LoVo (cell line): ENCODE measurements at places on chromosomes 3 and 15.

DNA sequence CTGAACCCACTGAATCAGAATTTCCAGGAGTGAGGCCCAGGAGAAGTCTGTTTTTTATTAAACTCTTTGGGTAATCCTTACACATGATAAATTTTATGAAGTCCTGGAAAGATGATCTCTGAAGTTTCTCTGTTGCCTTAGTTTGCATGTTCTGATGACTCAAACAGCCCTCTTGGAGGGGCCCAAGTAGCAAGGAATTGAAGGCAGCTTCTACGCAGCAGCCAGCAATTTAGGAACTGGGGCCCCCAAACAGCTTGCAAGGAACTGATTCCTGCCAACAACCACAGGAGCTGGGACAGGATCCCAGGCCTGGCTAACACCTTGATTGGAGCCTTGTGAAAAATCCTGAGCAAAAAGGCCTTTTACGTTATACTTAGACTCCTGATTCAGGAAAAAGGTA is 5.4 kb upstream of the ACP3 start:
- no peak for DNase-seq

- DNase-seq, result no peak
Observed at GRCh38 chr3:25485673-25486072, 57.6 kb downstream of the RARB start.

DNA sequence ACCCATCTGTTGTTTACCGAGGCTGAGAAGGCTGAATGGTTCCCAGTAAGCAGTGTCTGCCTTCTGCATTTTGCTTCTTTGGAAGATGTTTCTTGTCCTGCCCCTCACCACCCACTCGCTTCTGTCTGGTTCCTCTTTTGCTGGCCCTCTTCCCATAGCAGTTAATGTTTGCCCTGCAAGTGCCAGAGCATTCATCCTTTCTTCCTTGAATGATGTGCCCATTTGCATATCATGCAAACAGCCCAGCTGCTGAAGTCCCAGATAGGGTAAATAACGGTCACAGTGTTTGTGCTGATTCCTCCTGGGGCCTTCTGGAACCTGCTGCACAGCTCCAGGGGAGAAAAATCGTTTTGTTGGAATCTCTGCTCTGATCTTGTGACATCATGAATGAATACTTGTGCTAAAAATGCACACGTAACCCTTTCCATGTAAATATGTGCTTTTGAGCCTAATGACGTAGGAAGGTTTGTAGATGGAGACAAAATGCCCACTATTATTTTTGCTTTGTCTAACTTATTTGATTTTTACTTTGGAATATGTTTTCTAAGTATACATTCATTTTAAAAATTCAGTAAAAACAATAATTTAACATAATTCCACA is 381.0 kb downstream of the SOX2 start:
- DNase-seq, result no peak

- DNase-seq, result no peak
Observed at GRCh38 chr3:170848292-170848917, 21.6 kb downstream of the RPL22L1 start.

- no peak for DNase-seq
Observed at GRCh38 chr3:45548681-45549075, 45.9 kb upstream of the LIMD1 start.

DNA sequence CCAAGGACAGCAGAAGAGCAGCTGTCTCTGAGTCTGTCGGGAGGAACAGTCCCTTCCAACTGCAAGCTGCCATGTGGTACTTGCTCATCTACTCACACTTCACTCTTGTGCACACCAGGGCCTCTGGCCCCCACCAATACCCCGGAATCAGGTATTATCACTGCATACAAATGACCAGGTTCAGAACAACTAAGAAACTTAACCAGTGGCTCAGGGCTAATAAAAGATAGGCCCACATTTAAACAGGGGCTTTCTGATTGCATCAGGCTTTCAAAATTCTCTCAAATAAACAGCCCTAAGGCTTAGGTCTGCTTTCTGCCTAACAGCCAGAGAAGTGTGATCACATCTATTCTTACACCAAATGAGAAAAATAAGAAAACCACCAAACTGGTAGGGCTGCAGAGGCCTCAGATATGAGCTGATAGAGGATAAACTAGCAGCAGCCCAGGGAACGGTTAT is 20.7 kb downstream of the CCDC12 start:
- DNase-seq, result no peak

DNA sequence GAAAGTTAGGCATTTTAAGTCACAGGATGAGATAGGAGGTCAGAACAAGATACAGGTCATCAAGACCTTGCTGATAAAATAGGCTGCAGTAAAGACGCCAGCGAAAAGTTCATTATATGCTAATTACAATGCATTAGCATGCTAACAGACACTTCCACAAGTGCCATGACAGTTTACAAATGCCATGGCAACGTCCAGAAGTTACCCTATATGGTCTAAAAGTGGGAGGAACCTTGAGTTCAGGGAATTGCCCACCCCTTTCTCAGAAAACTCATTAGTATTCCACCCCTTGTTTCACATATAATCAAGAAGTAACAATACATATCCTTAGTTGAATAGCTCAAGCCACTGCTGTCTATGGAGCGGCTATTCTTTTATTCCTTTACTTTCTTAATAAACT is 92.7 kb upstream of the PLXND1 start:
- no peak for DNase-seq

DNA sequence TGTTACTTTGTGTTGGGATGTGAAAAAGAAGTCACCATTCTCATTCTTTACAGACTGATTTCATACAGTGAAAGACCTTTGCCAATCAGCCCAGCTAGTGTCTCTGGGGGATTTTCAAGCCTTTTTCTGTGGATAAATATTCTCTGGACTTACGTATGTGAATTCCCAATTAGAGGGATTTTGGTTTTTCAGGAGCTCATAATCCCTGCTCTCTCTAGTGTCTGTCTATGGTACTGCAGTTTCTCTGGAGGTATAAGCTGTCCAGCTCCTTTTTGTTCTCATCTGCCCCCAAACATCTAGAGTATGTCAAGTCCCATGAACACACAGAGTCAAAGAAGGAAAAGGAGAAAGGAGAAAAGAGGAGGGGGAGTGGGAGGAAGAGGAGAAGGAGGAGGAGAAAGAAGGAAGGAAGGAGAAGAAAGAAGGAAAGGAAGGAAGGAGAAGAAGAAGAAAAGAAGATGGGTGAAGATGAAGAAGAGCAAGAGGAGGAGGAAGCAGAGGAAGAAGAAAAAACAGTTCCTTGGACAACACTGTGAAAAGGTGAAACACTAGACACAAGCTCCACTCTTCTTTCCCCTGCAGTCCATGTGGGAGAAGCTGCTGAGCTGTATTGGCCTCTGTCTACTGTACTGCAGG is 218.6 kb downstream of the GREM1 start:
- DNase-seq, result no peak

DNA sequence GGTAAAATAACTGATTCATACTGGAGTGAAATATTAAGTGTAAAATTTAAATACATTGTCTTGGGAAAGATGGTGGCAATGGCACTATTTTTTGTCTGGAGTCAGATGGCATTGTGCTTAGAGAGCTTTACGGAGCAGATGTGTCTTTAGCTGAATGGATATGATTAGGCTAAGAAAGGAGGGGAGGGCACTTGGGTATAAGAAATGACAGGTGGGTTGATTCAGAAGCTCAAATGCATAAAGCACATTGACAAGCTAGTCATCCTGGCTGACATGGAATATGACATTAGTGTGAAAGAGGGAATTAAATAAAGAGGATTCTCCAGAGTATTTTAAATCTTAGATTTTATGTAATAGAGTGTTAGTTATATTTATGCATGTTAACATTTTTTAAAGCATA is 570.1 kb upstream of the CBLB start:
- DNase-seq, result no peak

GRCh38 chr15:37921527-37922385 is 12.7 kb upstream of the TMCO5A start:
- no peak for DNase-seq

GRCh38 chr15:47523681-47524475 is 193.4 kb upstream of the SEMA6D start:
- no peak for DNase-seq

- DNase-seq, result no peak
Observed at GRCh38 chr15:99732751-99733267, 428 bp downstream of the LYSMD4 start.

DNA sequence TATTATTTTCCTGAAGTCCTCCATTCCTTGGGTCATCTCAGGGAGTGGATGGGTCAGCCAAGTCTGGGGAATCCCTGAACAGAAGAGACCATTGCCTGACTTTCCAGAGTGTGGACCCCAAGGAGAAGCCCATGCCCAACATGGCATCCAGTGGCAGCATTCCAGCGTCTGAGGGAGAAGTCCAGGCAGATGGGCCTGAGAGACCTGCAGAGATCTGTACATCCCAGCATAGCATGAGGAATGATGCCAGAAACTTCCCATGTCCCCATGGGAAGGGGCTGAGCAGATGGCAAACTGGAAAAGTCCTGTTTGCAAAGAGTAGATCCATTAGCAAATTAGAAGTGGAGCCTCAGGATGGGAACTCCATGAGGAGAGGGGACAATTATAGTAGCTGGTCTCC is 17.6 kb upstream of the COLQ start:
- no peak for DNase-seq

GRCh38 chr15:50224606-50225005 is 40.9 kb downstream of the HDC start:
- DNase-seq, result no peak

- DNase-seq, result no peak
Observed at GRCh38 chr3:107465064-107465631, 57.6 kb upstream of the BBX start.

GRCh38 chr3:144237351-144237750 is 265.7 kb downstream of the DIPK2A start:
- DNase-seq, result no peak
